Gastroesophageal sphincter (tissue), 4 donors: ENCODE measurements at places on chromosomes 3 and 15.

DNA sequence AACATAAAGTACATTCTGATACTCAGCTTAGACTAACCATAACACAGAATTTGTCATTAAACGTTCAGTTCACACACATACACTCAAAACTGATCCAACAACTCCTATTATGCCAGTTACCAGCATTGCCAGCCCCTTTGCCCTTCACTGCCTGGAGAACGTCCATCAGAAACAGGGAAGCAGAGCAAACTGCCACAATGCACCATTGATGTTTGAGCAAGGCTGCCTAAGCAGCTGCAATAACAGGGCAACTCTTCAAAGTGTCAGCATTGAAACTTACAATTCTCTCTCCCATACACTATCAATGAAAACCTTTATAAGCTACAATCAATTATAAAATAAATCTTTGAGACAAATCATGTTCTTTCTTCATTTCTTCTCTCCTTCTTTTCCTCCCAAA is 85.1 kb downstream of the ZBTB20 start:
- no peak overlapping the region for H3K4me3 ChIP-seq
- H3K4me1 ChIP-seq, result no peaks in the 10 kb centered on the region
- no peaks in the 10 kb centered on the region for H3K36me3 ChIP-seq
- no peak for ATAC-seq

- H3K27me3 ChIP-seq, result no peaks in the 10 kb centered on the region
- H3K27ac ChIP-seq, result no peak overlapping the region
- H3K4me1 ChIP-seq, result peaks cover 33% of the 10 kb centered on the region
- H3K4me3 ChIP-seq, result no peak overlapping the region
- ATAC-seq, result no peak
- no peaks in the 10 kb centered on the region for H3K36me3 ChIP-seq
These were observed 211.3 kb downstream of the TIGIT start for GRCh38 chr3:114504941-114505628.

DNA sequence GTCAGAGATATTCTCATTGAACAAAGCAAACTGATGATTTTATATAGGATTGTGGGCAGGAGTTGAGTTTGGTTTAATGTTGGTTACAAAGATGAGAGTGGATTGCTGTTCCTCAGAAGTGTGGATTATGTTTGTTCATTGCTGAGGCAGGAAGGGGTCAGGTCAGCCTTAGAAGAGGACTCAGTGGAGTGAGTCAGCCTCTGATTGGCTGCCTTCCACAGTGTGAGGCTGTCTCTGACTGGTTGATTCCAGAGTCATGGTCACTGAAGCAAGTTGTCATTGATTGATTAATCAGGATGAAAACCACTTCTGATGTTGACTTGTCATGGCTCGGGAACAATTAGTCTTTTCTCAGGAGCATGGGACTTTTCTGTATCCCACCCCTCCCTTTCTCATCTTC is 36.2 kb downstream of the KBTBD12 start:
- no peak overlapping the region for H3K4me3 ChIP-seq
- no peaks in the 10 kb centered on the region for H3K27me3 ChIP-seq
- H3K36me3 ChIP-seq, result no peaks in the 10 kb centered on the region
- H3K4me1 ChIP-seq, result no peaks in the 10 kb centered on the region

GRCh38 chr3:107221856-107222255 is 155.4 kb upstream of the CCDC54 start:
- H3K36me3 ChIP-seq, result no peaks in the 10 kb centered on the region
- ATAC-seq, result no peak
- H3K27me3 ChIP-seq, result no peaks in the 10 kb centered on the region
- no peak overlapping the region for H3K27ac ChIP-seq

DNA sequence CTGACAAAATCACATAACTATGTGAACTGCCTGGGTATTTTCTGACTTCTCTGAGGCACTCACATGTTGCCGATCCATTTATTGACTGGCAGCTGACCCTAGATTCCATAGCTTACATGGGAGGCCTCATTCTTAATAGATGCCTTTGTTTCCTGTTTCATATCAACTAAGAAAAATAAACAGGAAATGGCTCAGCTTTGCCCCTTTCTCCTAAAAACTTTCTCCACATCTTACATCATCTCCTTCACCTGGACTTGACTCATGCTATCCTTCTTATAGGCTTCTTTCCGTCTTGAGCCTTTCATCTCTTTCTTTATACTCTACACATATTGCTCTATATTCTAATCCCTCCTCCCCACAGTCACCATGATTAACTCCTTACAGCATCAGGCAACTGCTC is 38.0 kb downstream of the TXNRD3 start:
- no peaks in the 10 kb centered on the region for H3K27me3 ChIP-seq
- H3K4me1 ChIP-seq, result no peaks in the 10 kb centered on the region
- H3K36me3 ChIP-seq, result no peaks in the 10 kb centered on the region
- H3K4me3 ChIP-seq, result no peak overlapping the region
- no peak for ATAC-seq
- H3K27ac ChIP-seq, result no peak overlapping the region

DNA sequence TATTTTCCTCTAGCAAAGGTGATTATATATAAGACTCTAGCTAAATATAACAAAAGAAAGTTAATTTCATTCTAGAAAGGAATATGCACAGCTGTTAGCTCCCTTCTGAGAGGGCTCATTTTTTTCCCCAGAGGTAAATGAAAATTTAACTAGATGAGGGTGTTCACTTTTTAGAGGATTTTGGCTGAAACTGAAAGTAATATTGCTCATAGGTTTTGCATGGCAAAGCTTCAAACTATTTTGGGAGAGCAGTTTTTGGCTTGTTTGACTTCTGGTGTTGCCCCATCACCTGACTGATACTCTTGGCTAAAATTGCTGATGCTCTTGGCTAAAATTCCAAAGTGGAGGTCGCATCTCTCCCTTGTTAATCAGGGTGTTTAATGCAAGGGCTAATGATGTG is 311.9 kb downstream of the EDEM1 start:
- no peaks in the 10 kb centered on the region for H3K36me3 ChIP-seq
- H3K4me3 ChIP-seq, result no peak overlapping the region
- H3K27ac ChIP-seq, result no peak overlapping the region
- no peaks in the 10 kb centered on the region for H3K27me3 ChIP-seq
- H3K4me1 ChIP-seq, result no peaks in the 10 kb centered on the region
- ATAC-seq, result no peak

- peaks cover 4% of the 10 kb centered on the region for H3K36me3 ChIP-seq
- H3K4me1 ChIP-seq, result no peaks in the 10 kb centered on the region
- no peak overlapping the region for H3K27ac ChIP-seq
- ATAC-seq, result peak; percentile 63
- no peaks in the 10 kb centered on the region for H3K27me3 ChIP-seq
These were observed 128.0 kb downstream of the BBX start for GRCh38 chr3:107650788-107651187.

DNA sequence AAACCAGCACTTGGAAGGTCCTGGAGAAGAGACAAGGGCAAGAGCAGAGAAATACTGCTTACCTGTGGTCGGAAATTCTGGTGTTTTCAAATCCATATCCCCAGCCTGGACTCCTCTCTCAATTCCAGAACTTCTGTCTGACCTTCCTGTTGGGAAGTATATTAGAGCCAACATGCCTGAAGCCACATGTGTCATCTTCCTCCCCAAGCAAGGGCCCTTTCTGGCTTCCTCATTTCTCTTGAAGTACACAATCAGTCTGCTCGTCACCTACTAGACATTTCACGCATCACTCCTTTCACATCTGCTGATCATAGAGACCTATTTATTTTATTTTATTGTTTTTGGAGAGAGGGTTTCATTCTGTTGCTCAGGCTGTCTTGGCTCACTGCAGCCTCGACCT is 8.4 kb downstream of the PARP14 start:
- no peaks in the 10 kb centered on the region for H3K36me3 ChIP-seq
- ATAC-seq, result no peak
- H3K27ac ChIP-seq, result no peak overlapping the region
- no peak overlapping the region for H3K4me3 ChIP-seq
- no peaks in the 10 kb centered on the region for H3K4me1 ChIP-seq

DNA sequence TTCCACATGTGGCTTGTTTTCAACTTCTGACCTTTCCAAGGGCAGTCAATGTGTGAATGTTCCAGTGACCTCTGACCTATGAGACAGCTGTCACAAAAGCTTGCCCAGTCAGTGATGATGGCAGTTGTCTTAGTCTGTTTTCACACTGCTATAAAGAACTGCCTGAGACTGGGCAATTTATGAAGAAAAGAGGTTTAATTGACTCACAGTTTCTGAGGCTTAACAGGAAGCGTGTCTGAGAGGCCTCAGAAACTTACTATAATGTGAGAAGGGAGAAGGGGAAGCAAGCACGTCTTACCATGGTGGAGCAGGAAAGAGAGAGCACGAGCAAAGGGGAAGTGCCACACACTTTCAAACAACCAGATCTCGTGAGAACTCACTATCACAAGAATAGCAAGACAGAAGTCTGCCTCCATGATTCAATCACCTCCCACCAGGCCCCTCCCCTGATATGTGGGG is 95.6 kb downstream of the ECT2 start:
- H3K27me3 ChIP-seq, result no peaks in the 10 kb centered on the region
- H3K27ac ChIP-seq, result no peak overlapping the region

- no peaks in the 10 kb centered on the region for H3K27me3 ChIP-seq
- no peak for ATAC-seq
- no peak overlapping the region for H3K27ac ChIP-seq
- no peak overlapping the region for H3K4me3 ChIP-seq
- no peaks in the 10 kb centered on the region for H3K4me1 ChIP-seq
These were observed 22.3 kb downstream of the NBEAL2 start for GRCh38 chr3:47001731-47002170.

DNA sequence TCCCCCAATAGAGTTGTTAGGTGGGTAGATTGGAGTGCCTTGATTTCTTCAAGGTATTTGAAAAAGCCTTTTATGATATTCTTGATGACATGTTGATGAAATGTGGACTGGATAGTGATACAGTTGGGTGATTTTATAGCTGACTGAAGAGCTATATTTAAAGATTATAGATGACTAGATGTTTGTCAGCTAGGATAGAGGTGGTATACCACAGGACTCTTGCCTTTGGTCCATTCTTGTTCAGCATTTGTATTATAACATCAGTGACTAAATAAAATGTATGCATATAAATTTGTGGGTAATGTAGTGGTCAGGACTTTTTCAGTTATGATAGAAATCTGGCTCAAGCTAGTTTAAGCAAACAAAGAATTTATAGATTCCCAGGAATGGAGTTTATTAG is 143.9 kb downstream of the ZNF609 start:
- no peaks in the 10 kb centered on the region for H3K4me1 ChIP-seq
- no peaks in the 10 kb centered on the region for H3K27me3 ChIP-seq
- H3K4me3 ChIP-seq, result no peak overlapping the region
- no peaks in the 10 kb centered on the region for H3K36me3 ChIP-seq

DNA sequence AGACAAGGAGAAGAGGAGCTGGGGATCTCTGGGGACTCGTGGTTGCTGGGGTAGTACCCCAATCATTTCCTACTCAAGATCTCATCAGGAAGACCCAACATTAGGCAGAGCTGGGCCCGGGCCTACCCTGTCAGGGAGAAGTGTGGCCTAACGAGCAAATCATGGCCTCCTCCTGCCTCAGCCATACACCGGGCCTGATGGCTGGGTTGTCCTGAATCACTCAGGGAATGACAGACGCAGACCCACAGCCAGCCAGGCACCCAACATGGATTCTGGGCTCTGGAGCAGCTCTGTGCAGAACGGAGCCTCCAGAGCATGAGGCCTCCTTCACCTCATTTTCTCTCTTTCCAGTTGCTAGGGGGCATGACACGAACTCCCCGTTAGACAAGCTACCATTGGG is 19.7 kb downstream of the ITGA11 start:
- no peak overlapping the region for H3K27ac ChIP-seq
- ATAC-seq, result no peak
- H3K36me3 ChIP-seq, result no peaks in the 10 kb centered on the region
- H3K27me3 ChIP-seq, result peaks cover 9% of the 10 kb centered on the region
- no peaks in the 10 kb centered on the region for H3K4me1 ChIP-seq

DNA sequence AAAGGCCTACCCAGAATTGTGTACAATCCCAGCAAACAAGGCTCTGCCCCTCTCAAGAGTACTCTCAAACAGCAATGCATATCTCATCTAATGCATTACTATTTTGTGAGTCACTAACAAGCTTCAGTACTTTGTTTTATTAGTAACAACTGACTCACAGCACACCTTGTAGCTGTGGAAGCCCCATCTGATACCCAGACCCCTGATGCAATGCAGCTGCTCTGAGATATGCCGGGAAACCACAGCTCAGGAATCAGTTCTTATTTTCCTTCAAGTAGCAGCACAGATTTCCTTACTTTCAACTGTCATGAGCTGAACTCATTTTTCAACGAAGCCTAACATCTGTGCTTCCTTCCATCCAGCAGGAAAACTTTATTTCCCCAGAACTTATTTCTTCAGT is 37.8 kb downstream of the CCNL1 start:
- no peaks in the 10 kb centered on the region for H3K4me1 ChIP-seq
- no peaks in the 10 kb centered on the region for H3K27me3 ChIP-seq
- no peak overlapping the region for H3K4me3 ChIP-seq
- H3K27ac ChIP-seq, result no peak overlapping the region
- ATAC-seq, result no peak
- H3K36me3 ChIP-seq, result no peaks in the 10 kb centered on the region

- peak; percentile 81 for ATAC-seq
- H3K27ac ChIP-seq, result peak within 1 kb of the TSS; percentile 22
- no peaks in the 10 kb centered on the region for H3K36me3 ChIP-seq
- H3K4me3 ChIP-seq, result peak within 1 kb of the TSS; percentile 62
- H3K27me3 ChIP-seq, result peaks cover 73% of the 10 kb centered on the region
- peaks cover 5% of the 10 kb centered on the region for H3K4me1 ChIP-seq
These were observed at the start of gene MYRIP for GRCh38 chr3:39809181-39809994. MYRIP (plus strand) TSS chr3:39809609; CDS start chr3:39900817, 91,208 bp downstream.

- H3K36me3 ChIP-seq, result no peaks in the 10 kb centered on the region
- no peak overlapping the region for H3K27ac ChIP-seq
- ATAC-seq, result no peak
- H3K4me1 ChIP-seq, result no peaks in the 10 kb centered on the region
- no peaks in the 10 kb centered on the region for H3K27me3 ChIP-seq
These were observed 39.1 kb downstream of the ABHD5 start for GRCh38 chr3:43729707-43730414.
